Spinal cord (tissue), 10 donors: ENCODE measurements at places on chromosomes 16 and 17.

- H3K27ac ChIP-seq: no peak overlapping the region
- no peaks in the 10 kb centered on the region for H3K27me3 ChIP-seq
- no peak overlapping the region for H3K4me3 ChIP-seq
- H3K36me3 ChIP-seq: peaks cover 14% of the 10 kb centered on the region
- peaks cover 20% of the 10 kb centered on the region for H3K4me1 ChIP-seq
- no peak for DNase-seq
Observed at GRCh38 chr17:27486741-27487140, 30.5 kb downstream of the KSR1 start.

- no peaks in the 10 kb centered on the region for H3K27me3 ChIP-seq
- H3K36me3 ChIP-seq: no peaks in the 10 kb centered on the region
- no peak for DNase-seq
- H3K4me1 ChIP-seq: no peaks in the 10 kb centered on the region
- no peak overlapping the region for H3K4me3 ChIP-seq
Observed at GRCh38 chr16:65932350-65933072, 434.0 kb upstream of the CDH5 start.

DNA sequence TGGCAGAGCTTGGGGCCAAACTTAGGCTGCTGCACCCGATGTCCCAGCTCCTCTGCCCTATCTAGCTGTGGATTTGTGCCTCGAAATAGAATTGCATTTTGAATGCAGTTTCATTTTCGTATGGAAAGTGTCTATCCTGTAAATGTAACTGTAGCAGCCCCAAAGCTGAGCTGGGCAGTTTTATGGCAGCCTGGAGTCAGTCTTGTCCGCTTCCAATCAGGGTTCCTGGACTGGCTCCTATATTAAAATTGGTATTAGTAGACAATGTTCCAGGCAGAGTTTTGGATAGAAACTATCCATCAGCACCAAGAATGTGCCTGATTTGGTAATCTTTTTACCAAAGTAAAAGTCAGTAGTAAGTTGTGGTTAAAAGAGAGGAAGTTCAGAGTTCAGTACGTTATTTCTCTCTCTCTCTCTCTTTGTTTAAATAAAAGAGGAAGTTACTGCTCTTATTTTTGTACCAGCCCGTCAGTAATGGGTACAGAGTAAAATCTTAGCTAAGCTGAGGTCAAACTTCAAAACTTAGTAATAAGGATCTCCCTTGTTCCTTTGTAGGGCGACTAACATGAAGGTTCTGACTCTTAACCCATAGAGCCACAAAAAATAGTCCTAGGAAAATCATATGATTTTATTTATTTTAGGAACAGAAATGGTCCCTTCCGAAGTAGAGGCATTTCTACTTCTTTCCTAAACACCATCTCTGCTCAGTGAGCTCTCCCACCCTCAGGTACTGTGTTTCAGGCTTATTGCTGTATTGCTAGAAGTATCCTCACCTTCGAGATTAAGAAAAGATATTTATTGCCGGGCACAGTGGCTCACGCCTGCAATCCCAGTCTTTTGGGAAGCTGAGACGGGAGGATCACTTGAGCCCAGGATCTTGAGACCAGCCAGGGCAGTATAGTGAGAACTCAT, 28.0 kb downstream of the PRKCB start:
- no peak overlapping the region for H3K4me3 ChIP-seq
- DNase-seq: no peak
- no peaks in the 10 kb centered on the region for H3K36me3 ChIP-seq
- no peaks in the 10 kb centered on the region for H3K27me3 ChIP-seq
- H3K4me1 ChIP-seq: no peaks in the 10 kb centered on the region

DNA sequence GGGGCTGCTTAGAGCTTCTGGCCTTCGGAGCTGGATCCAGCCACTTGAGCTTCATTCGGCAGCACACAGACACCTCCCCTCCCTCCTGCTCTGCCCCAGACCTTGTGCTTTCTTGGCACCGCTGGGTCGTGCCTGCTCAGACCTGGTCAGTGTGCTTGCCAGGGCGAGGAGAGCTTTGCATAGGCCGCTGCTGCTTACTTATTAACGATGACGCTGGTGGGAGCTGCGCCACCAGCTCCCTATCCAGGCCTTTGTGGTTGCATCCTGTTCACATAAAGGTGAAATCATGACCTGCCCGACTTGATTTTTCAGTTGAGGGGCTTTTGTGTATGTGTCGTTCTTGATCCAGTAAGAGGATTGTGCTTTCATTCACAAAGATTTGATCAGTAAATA, 101.1 kb downstream of the MSI2 start:
- no peaks in the 10 kb centered on the region for H3K27me3 ChIP-seq
- H3K4me1 ChIP-seq: peaks cover 47% of the 10 kb centered on the region
- no peak for DNase-seq
- peak overlapping the region; percentile 0 for H3K4me3 ChIP-seq

- no peaks in the 10 kb centered on the region for H3K4me1 ChIP-seq
- H3K36me3 ChIP-seq: no peaks in the 10 kb centered on the region
- no peak overlapping the region for H3K27ac ChIP-seq
- no peak for DNase-seq
- H3K4me3 ChIP-seq: no peak overlapping the region
Observed at GRCh38 chr16:78040396-78040795, 18.0 kb downstream of the CLEC3A start.

GRCh38 chr17:412211-413015, 59.8 kb upstream of the RPH3AL start:
- H3K27me3 ChIP-seq: no peaks in the 10 kb centered on the region
- no peak overlapping the region for H3K27ac ChIP-seq
- H3K36me3 ChIP-seq: peaks cover 41% of the 10 kb centered on the region
- H3K4me3 ChIP-seq: no peak overlapping the region
- peaks cover 30% of the 10 kb centered on the region for H3K4me1 ChIP-seq

- DNase-seq: peak; percentile 20
- H3K27ac ChIP-seq: no peak overlapping the region
- H3K4me3 ChIP-seq: no peak overlapping the region
Observed at GRCh38 chr16:86772671-86773353, 194.5 kb downstream of the FOXL1 start.

DNA sequence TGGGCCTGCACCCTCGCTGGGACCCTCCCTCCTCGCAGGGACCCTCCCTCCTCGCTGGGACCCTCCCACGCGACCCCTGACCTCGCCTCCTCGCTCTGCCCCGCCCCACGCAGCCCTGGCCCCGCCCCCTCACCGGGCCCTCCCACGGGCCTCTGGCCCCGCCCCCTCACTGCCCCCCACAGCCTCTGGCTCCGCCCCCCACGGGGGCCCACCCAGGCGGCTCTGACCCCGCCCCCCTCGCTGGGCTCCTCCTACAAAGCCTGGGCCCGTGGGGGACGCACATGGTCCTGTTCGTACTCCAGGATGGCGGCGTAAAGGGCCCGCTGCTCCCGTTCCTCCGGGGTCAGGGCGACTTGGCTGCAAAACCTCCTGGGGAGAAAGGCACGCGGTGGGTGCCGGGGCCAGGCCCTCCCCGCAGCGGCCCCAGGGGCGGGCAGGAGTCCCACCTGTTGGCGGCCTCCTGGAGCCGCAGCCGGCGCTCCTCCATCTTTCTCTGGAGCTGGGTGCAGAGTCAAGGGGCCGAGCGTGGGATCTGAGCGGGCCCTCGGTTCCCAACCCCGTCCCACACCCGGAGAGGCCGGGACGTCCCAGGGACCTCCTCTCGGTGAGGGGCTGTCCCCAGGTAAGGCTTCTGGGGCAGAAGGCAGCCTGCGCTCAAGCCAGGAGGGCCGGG, 9.0 kb downstream of the VPS9D1 start:
- H3K27me3 ChIP-seq: no peaks in the 10 kb centered on the region
- H3K4me1 ChIP-seq: peaks cover 17% of the 10 kb centered on the region
- DNase-seq: no peak
- H3K4me3 ChIP-seq: peak overlapping the region; percentile 18
- H3K27ac ChIP-seq: no peak overlapping the region

- no peak overlapping the region for H3K4me3 ChIP-seq
- no peaks in the 10 kb centered on the region for H3K27me3 ChIP-seq
- DNase-seq: no peak
- peaks cover 14% of the 10 kb centered on the region for H3K36me3 ChIP-seq
- no peak overlapping the region for H3K27ac ChIP-seq
- H3K4me1 ChIP-seq: no peaks in the 10 kb centered on the region
Observed at GRCh38 chr17:69523244-69523861, 108.9 kb downstream of the MAP2K6 start.

DNA sequence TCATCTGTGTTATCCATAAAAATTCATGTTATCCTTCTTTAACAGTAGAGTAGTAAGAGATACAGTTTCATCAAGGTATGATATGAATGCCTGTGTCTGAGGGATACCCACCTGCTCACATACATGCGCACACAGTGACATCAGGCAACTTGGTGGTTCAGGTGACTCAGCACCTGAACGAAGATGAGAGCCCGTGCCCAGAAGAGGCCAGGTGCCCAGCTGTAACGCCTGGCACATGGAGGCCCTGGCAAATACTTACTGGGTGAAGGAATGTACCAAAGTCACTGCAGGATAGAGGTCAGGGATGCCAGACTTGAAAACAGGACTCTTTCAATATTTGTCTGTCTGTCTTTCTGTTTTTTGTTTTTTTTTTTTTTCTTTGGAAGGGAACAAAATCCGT, 72.6 kb upstream of the LGALS9 start:
- H3K27me3 ChIP-seq: no peaks in the 10 kb centered on the region
- no peak overlapping the region for H3K27ac ChIP-seq
- peaks cover 31% of the 10 kb centered on the region for H3K4me1 ChIP-seq
- peaks cover 8% of the 10 kb centered on the region for H3K36me3 ChIP-seq
- H3K4me3 ChIP-seq: no peak overlapping the region

GRCh38 chr17:69555056-69555455, 140.6 kb downstream of the MAP2K6 start:
- no peaks in the 10 kb centered on the region for H3K27me3 ChIP-seq
- no peak for DNase-seq
- no peaks in the 10 kb centered on the region for H3K4me1 ChIP-seq
- H3K27ac ChIP-seq: no peak overlapping the region

- no peak overlapping the region for H3K4me3 ChIP-seq
- no peaks in the 10 kb centered on the region for H3K27me3 ChIP-seq
Observed at GRCh38 chr17:72878975-72879660, 213.4 kb downstream of the SLC39A11 start.

DNA sequence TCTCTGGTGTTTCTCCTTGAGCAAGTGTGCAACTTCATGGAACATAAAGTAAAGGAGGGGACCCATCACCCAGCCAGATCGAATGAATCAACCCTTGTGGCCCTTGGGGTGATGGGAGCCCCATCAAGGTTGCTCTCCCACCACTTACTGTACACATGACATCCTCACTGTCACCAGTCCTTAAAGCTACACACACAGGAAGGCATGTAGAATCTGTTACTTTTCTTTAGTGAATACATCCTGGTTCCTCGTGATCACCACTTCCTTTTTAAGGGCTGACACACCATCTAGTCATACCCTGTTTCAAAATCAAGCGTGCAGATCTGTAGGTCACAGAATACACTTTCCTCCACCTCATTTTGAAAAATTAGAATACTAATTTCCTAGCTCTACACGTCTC, 22.6 kb upstream of the MPHOSPH6 start:
- H3K27me3 ChIP-seq: no peaks in the 10 kb centered on the region
- no peaks in the 10 kb centered on the region for H3K36me3 ChIP-seq
- H3K4me3 ChIP-seq: no peak overlapping the region
- no peak overlapping the region for H3K27ac ChIP-seq
- no peak for DNase-seq
- no peaks in the 10 kb centered on the region for H3K4me1 ChIP-seq

- peaks cover 3% of the 10 kb centered on the region for H3K36me3 ChIP-seq
- no peaks in the 10 kb centered on the region for H3K27me3 ChIP-seq
- no peak overlapping the region for H3K4me3 ChIP-seq
Observed at GRCh38 chr16:27803775-27804549, 254.0 kb downstream of the KATNIP start.

DNA sequence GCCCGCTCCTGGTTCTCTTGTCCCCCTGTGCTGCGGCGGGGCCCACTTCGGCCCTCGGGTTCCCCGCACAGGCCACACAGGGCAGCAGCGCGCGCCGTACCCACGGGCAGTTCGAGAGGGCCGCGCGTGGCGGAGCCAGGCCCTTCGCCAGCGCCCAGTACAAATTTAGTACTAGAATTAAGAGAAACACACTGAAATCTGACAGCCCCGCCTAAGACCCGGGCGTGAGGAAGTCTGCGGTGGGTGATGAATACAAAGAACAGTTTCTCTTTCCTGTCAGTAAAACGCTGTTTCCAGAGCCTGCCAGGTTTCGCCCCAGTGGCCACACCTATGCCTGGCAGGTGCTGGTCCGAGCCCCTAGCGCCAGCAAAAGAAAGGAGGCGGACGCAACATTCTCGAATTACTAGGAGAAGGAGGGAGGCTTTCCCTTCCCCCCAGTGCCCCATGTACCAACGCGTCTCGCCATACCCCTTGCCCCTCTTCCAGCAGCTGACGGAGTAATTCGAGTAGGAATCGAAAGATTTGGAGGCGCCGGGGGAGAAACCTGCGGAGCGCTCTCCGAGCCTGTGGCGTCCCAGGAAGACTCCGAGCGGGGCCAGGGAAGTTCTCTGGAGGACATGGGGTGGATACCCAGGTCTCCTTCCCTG, 591 bp upstream of the SLFN5 start:
- no peak for DNase-seq
- peaks cover 5% of the 10 kb centered on the region for H3K27me3 ChIP-seq
- no peaks in the 10 kb centered on the region for H3K36me3 ChIP-seq
- H3K27ac ChIP-seq: peak overlapping the region; percentile 87
- peak overlapping the region; percentile 64 for H3K4me3 ChIP-seq

DNA sequence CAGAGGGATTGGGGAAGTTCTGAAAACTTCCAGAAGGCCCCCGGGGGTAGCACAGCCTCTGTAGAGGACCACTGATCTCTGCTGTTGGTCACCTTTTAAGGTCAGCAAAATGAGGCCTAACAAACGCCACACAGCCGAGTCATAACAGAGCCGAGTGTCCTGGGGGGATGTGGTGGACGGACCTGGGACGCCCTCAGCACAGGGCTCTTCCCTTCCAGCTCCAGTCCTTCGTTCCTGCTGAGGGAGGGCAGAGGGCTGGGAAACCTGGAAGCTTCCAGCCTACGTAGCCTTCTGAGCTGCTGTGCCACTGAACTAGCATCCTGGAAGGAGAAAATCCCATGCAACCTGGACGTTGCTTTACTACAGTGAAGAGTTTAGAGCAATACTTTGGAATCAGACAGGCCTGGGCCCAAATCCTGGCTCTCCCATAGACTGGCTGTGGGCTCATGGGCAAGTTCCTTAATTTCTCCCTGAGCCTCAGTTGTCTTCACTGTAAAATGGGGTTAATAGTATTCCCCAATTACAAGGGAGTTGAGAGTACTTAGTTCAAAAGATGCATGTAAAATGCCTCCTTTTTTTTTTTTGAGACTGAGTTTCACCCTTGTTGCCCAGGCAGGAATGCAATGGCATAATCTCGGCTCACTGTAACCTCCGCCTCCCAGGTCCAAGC, 34.4 kb upstream of the ZCCHC14 start:
- H3K27ac ChIP-seq: no peak overlapping the region
- H3K4me1 ChIP-seq: no peaks in the 10 kb centered on the region
- H3K27me3 ChIP-seq: no peaks in the 10 kb centered on the region
- no peak overlapping the region for H3K4me3 ChIP-seq

- H3K27me3 ChIP-seq: no peaks in the 10 kb centered on the region
- H3K4me1 ChIP-seq: peaks cover 8% of the 10 kb centered on the region
- peak; percentile 36 for DNase-seq
- no peak overlapping the region for H3K27ac ChIP-seq
Observed at GRCh38 chr16:73319737-73320136, 271.8 kb upstream of the ZFHX3 start.

- no peak overlapping the region for H3K4me3 ChIP-seq
- no peak for DNase-seq
- H3K27ac ChIP-seq: no peak overlapping the region
- no peaks in the 10 kb centered on the region for H3K27me3 ChIP-seq
- H3K36me3 ChIP-seq: no peaks in the 10 kb centered on the region
- H3K4me1 ChIP-seq: peaks cover 5% of the 10 kb centered on the region
Observed at GRCh38 chr17:78539781-78540180, 37.4 kb downstream of the DNAH17 start.

- H3K27me3 ChIP-seq: no peaks in the 10 kb centered on the region
- H3K4me3 ChIP-seq: no peak overlapping the region
- no peaks in the 10 kb centered on the region for H3K36me3 ChIP-seq
- no peak overlapping the region for H3K27ac ChIP-seq
- H3K4me1 ChIP-seq: no peaks in the 10 kb centered on the region
Observed at GRCh38 chr17:39131616-39132015, 19.8 kb downstream of the PLXDC1 start.
